Activated CD8-positive, alpha-beta memory T cell treated with anti-CD3 and anti-CD28 coated beads, Interleukin-2, amount 10 ng/mL, durations not matched to agents 7 days and 5 days (primary cell): ENCODE measurements at places on chromosomes 2 and 18.

DNA sequence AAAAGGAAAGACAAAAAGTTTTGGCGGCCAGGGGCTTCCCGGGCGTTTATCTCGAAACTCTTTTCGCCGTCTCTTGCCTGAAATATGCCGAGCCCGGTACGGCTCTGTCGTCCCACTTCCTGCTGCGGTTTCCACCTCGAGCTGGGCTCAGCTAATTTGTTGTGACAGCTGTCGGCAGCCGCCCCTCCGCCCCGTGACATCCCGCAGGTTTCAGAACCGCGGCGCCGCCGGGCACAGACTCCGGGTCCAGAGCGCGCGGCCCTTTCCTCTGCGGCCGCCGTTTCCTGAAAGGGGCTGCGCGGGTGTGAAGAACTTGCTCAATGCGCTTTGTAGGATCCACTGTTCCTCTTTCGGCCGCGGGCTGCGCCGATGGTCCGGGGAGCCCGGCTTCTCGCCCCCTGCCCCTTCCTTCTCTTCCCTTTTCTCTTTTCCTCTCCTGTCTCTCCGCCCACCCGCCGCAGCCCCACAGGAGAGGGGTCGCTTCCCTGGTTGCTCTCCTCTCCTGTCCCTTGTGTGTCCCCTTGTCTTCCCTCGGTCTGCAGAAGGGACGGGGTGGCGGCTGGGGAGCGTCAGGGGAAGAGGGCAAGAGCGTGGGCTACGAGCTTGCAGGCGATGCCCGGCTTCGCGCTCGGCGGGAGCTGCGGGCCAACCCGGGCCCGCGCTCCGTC lies 648 bp downstream of the ARID5A start:
- H3K27me3 ChIP-seq: no peaks in the 10 kb centered on the region
- peak overlapping the region; percentile 94 for H3K27ac ChIP-seq
- peaks cover 67% of the 10 kb centered on the region for H3K4me1 ChIP-seq

DNA sequence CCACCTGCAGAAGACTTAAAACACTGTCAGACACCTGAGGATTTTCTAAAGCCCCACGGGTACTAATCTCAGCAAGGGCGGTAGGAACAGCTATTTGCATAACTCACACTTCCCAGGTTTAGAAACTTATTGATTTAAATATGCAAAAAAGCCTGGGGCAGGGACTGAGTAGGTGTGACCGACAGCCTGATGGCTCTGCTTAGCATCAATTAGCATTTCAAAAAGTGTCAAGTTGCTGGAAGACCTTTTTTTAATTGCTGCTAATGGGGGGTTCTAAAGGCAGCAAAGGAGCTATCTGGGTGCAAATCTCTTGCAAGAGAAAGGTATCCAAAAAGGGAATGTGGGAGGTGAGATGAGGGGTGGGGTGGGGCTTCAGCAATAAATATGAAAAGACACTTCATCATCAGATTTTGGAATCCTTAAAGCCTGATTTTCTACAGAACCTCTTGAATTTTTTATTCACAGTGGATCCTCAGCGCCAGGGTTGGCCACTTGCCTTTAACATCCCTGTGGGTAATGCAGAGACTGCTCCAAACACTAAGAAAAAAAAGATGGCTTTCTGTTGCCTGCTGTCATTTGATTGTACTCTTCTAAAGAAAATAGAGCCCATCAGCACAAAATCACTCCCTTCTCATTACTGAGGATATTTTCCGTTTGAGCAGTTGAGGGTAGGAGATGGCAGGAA lies 121.1 kb upstream of the RMP24 start:
- DNase-seq: no peak
- no peak overlapping the region for H3K27ac ChIP-seq
- H3K4me1 ChIP-seq: no peaks in the 10 kb centered on the region

DNA sequence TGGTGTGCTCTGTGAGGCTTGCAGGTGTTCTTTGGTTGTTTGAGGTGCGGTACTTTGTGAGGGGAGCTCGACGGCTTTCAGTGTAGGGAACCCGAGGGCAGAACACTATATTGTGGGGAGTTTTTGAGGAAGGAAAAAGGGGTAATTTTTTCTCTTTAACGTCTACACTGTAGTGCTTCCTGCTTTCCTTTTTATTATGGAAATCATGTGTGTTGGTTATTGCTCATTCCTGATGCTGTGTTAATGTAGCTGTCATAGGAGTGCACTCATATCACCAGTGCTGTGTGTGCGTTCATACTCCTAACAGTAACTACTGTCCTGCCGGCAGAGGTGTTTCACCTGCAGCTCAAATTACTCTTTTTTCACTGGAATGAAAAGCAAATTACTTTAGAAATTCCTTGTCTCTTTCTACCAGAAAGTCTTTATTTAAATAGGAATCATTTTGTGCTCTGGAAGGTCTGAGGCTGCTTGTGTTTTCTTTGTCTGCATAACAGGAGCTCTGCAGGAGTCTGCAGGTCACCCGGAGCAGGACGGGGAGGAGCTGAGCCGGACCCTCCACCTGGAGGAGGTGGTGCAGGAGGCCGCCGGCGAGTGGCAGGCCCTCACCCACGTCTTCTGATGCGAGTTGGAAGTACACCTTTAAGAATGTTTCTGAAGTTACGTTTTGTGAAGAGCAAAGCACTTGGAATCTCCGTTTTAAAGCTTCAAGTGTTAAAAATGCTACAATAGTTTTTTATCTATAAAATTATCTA lies 145.5 kb downstream of the ZNF236 start:
- no peak overlapping the region for H3K27ac ChIP-seq
- DNase-seq: no peak
- peaks cover 24% of the 10 kb centered on the region for H3K4me1 ChIP-seq
- peaks cover 20% of the 10 kb centered on the region for H3K36me3 ChIP-seq
- no peaks in the 10 kb centered on the region for H3K27me3 ChIP-seq

GRCh38 chr2:187360286-187360685 lies 87.8 kb downstream of the CALCRL start:
- no peak overlapping the region for H3K27ac ChIP-seq
- H3K4me3 ChIP-seq: no peak overlapping the region
- no peak for DNase-seq
- H3K36me3 ChIP-seq: no peaks in the 10 kb centered on the region
- H3K27me3 ChIP-seq: no peaks in the 10 kb centered on the region
- H3K4me1 ChIP-seq: no peaks in the 10 kb centered on the region

- H3K27ac ChIP-seq: no peak overlapping the region
- H3K4me1 ChIP-seq: peaks cover 3% of the 10 kb centered on the region
- no peak overlapping the region for H3K4me3 ChIP-seq
- H3K36me3 ChIP-seq: peaks cover 23% of the 10 kb centered on the region
- DNase-seq: no peak
- H3K27me3 ChIP-seq: no peaks in the 10 kb centered on the region
Measured at GRCh38 chr2:36886664-36887063, 79.7 kb downstream of the STRN start.

- no peak overlapping the region for H3K4me3 ChIP-seq
- peaks cover 20% of the 10 kb centered on the region for H3K27me3 ChIP-seq
- no peaks in the 10 kb centered on the region for H3K36me3 ChIP-seq
Measured at GRCh38 chr2:237874585-237875161, 15.2 kb downstream of the RAMP1 start.

DNA sequence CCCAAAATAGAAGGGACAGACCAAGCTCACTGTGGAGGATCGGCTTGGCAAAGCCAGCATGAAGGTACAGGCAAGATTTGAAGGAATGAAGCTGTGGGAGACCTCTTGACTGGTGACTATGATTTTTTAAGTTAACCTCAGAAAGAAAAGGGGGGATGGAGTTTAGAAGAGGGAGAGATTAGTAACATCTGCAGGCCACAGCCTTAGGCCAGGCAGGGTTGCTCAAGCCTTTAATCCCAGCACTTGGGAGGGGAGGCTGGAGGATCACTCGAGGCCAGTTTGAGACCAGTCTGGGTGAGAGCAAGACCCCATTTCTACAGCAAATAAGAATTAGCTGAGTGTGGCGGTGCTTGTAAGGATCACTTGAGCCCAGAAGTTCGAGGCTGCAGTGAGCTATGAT lies 46.6 kb downstream of the ZNF532 start:
- H3K4me3 ChIP-seq: no peak overlapping the region
- DNase-seq: no peak
- peaks cover 6% of the 10 kb centered on the region for H3K27me3 ChIP-seq
- no peaks in the 10 kb centered on the region for H3K36me3 ChIP-seq
- H3K4me1 ChIP-seq: no peaks in the 10 kb centered on the region

GRCh38 chr2:129748250-129748649 lies 231.2 kb upstream of the RAB6C start:
- no peak overlapping the region for H3K27ac ChIP-seq
- no peaks in the 10 kb centered on the region for H3K4me1 ChIP-seq
- no peak overlapping the region for H3K4me3 ChIP-seq
- DNase-seq: no peak
- no peaks in the 10 kb centered on the region for H3K36me3 ChIP-seq

DNA sequence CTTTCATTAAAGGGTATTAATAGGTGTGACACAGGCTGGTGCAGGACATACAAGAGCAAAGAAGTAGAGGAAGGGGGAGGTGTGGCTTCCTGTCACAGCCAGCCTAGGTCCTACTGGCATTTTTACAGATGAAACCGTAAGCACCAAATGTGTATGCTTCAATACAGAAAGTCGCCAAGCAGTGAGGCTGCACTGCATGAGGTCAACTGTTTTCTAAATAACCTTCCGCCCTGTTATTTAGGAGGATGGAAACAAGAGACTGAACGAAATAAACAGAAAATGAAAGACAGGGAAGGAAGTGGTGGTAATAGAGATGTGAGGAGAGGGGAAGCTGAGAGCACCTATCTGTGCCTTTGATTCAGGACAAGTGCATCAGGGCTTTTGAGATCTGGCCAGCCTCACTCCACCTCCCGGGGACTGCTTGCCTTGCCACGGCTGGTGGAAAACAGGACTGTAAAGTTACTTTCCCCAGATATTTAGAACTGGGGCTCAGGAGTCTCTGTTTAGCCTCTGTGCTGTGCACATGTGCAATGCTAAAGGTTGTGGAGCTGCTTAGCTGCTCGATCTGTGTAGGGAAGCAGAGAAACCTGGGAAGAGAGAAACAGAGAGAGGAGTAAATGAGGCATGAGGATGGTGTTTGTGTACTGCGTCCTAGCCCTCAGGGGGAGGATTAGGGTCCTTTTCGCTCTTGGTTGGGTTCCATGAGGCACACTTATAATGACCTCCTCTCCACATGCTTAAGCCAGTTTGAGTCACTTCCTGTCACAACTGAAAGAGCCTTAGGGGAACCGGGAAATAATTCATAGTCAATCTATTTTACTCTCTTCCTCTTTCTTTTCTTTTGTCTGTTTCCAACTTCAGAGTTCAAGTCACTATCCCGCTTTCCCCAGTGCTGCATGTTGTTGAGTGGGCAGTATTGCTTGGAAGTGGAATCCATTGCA lies 62.3 kb upstream of the BOD1L2 start:
- H3K36me3 ChIP-seq: peaks cover 8% of the 10 kb centered on the region
- H3K4me1 ChIP-seq: peaks cover 20% of the 10 kb centered on the region
- peak overlapping the region; percentile 64 for H3K4me3 ChIP-seq
- no peak for DNase-seq
- peaks cover 43% of the 10 kb centered on the region for H3K27me3 ChIP-seq

DNA sequence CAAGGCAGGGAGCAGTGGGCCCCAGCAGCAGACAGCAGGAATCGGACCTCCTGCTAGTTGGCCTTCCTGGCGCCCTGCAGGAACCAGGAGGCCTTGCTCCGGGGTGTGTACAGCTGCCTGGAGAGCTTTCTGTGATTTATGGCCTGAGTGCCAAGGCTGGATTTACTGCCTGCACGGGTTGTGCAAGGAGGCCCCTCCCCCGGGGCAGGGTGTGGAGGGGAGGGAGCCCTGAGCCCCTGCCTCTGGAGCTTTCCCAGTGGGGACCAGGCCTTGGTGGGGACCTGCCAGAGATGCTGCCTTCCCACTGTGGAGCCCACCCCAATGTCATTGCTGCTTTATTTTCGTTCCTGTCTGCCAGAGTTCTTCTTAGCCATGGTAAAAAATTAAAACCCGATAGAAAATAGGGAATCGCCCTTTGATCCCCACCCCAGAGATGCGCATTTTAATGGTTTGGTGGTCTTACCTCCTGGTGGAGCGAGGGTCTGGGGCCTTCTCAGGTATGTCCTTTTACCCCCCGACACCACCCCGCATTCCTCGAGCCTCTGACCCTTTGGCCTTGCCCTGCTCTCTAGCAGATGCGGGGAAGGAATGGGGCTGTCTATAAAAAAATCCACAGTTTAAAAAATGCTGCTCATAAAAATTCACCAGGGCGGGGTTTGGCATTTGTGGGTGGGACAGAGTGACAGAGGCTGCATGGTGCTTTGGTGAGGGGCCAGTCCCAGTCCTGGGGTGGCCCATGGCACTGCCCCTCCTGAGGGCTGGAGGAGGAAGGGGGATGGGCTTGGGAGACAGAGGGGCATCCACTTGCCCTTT lies 6.9 kb upstream of the RALB start:
- peaks cover 19% of the 10 kb centered on the region for H3K4me1 ChIP-seq
- no peak overlapping the region for H3K27ac ChIP-seq
- no peak for DNase-seq
- H3K4me3 ChIP-seq: no peak overlapping the region
- H3K27me3 ChIP-seq: peaks cover 20% of the 10 kb centered on the region

DNA sequence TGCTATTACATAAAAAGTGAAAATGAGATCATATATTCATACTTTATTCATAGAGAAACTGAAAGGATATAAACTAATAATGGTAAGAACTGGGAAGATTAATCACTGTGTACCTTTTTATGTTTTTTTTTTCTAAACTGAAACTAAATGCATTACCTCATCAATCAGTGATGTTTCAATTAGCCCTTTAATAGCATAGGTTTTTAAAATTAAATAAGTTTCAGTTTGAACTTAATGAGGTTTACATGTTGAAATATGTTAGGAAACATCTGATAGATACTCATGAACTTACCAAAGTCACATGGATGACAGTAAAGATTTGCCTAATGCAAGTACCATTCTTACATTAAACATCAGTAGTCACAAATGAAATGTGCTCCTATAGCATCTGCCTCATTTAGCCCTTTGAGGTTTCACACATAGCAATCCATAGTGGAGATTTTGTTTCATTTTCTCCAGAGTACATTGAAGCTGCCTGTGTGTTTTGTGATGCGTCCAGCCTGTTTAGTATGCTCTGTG lies 8.9 kb downstream of the MAPRE2 start:
- DNase-seq: no peak
- peaks cover 21% of the 10 kb centered on the region for H3K36me3 ChIP-seq
- no peaks in the 10 kb centered on the region for H3K27me3 ChIP-seq
- H3K4me3 ChIP-seq: no peak overlapping the region
- peak overlapping the region; percentile 83 for H3K27ac ChIP-seq

DNA sequence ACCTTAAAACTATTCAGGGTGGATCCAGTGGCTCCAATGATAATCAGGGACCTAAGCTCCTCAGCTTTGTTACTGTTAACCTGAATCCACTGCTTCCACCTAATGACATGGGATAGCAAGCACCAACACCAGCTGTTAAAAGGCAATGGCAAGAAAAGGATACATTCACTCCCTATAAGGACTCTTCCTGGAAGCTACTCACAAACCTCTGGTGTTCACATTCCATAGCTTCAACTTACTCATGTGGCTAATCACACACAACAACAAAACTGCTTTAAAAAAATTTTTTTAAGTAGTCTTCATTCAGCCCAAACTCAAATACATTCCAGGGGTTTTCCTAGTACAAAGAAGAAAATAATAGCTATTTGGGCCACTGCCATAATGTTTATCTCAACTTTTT lies 24.5 kb downstream of the ROCK2 start:
- H3K36me3 ChIP-seq: no peaks in the 10 kb centered on the region
- H3K27me3 ChIP-seq: no peaks in the 10 kb centered on the region
- no peak overlapping the region for H3K4me3 ChIP-seq
- H3K4me1 ChIP-seq: peaks cover 4% of the 10 kb centered on the region

- no peaks in the 10 kb centered on the region for H3K27me3 ChIP-seq
- DNase-seq: no peak
- no peak overlapping the region for H3K4me3 ChIP-seq
- peaks cover 10% of the 10 kb centered on the region for H3K36me3 ChIP-seq
- H3K27ac ChIP-seq: no peak overlapping the region
Measured at GRCh38 chr2:119772767-119773166, 13.0 kb downstream of the PTPN4 start.

GRCh38 chr2:64656379-64656778 lies 2.7 kb upstream of the SERTAD2 start:
- no peak overlapping the region for H3K27ac ChIP-seq
- no peaks in the 10 kb centered on the region for H3K27me3 ChIP-seq
- H3K4me1 ChIP-seq: peaks cover 29% of the 10 kb centered on the region
- DNase-seq: no peak
- no peak overlapping the region for H3K4me3 ChIP-seq
